ENCODE measurements at places on chromosomes 5 and 9.
A peak's percentile ranks its signal among the peaks of the same experiment; 100 is the strongest.

DNA sequence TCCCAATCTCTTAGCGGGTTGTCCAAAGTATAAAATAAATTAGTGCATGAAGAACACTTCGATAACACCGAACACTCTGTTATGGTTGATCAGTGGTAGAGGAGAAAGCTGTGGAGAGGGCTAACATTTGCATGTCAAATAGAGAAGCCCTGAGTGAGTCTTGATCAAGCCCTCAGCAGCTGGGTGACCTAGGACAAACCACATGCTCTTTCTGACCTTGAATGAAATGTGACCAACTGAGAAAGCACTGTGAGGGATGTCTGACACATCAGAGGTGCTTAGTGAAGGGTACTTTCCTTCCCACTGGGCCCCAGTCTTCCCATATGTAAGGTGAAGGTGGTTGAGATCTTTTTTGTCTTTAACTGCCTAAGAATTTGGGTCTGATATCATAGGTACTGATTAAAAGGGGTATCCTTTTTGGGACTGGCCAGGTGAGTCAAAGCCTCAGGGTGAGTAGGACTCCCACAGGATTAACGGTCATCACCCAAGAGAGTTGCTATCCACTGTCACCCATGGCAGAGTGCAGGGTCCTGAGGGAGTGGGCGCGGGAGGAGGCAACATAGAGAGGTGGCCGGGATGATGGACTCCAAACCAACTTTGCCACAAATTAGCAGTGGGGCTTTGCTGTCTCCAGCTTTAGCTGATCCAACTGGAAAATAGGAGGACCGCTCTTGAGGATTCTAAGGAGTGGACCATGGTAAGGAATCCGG, 53.5 kb downstream of the KIF4B start:
- DNase-seq, result no peak

GRCh38 chr5:39192450-39193160, 26.8 kb downstream of the FYB1 start:
- DNase-seq, result no peak

GRCh38 chr5:72654231-72654630, 147.0 kb upstream of the ZNF366 start:
- DNase-seq, result no peak

GRCh38 chr5:115579747-115580173, 22.5 kb downstream of the TICAM2 start:
- no peak for DNase-seq

DNA sequence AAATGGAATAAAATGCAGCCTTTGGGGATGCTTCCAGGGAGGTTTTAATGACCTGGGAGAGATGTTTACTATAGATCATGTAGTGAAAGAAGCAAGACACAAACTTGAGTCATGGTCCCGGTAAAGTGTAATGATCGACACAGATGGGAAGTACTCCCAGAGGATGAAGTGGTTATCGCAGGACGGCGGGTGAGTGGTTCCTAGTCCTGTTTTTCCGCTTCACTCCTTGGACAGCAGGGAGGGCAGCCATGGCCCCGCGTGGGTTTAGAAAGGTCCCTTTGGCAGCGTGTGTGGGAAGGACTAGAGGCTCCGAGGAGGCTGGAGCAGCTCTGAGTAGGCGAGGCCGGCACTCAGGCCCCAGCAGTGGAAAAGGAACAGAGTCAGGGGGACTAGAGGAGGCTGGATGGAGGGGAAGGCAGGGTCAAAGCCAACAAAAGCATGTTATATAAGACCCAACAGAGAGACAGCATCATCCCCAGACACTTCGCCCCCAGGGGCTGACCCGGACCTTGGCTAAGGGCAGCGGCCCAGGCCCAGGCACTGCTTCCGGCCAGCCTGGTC, 49.2 kb upstream of the STXBP1 start:
- no peak for DNase-seq

- DNase-seq, result no peak
Observed at GRCh38 chr9:128683340-128684064, 5.5 kb upstream of the SET start.

- no peak for DNase-seq
Observed at GRCh38 chr5:137594717-137595116, 95.6 kb upstream of the SPOCK1 start.

DNA sequence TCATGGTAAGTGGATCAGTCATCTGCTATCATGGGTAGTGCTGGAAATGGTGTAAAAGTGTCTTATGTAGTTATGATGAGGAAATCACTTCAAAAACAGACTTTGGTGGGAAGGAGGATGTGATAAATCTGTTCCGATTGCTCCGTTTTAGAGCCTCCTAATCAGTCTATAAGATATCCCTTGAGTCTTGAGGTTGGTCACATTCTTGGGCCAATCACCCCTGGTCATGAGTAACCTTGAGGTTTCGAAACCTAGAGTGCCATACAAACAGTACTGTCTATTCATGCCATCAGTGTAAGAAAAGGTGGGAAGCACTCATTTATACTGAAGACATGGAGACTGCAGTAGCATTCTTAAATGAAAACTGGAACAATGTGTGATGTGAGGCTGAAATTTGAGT, 45.8 kb downstream of the LRRTM2 start:
- DNase-seq, result no peak

GRCh38 chr9:134186471-134187109, 22.2 kb upstream of the RNU6ATAC start:
- DNase-seq, result no peak

DNA sequence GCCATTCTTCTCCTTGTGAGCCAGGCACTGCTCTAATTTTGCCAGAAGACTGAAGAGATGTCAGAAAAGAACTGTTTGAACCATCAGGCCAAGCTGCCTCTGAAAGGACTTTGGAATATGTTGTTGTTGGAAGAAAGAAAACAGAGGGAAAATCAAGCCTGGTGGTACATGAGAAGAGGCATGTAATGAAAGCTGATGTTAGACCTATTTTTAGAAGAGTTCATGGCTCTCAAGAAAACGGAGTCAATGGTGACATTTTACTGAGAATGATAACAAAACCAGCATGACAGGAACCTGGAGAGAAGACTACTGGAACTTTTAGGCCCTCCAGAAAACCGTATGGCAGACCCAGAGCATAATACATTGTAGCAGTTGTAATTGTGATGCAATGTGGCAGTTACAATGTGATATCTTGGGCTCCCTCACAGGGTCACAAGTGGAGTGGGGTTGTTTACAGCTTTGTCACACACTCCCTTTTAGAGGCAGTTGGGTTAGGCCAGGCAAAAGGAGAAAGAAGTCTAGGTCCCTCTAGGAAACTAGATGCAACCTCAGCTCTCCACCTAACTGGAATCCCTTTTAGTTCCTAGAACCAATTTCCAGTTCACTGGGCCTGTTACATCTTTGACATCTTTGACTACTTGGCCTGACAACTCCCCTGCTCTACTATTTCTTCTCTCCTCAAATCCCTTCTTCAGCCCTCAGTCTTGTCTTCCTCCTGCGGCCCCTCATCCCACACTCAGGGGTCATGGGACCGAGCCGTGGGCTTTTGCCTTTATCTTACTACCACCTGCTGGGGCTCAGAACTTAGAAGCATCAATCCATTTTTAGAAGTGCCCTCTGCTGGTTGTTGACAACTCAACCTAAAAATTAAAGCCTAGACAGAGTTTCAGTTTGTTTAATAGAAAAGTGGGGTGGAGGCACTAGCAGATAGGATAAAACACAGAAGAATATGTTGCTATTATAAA, 61.2 kb upstream of the JAK2 start:
- no peak for DNase-seq

DNA sequence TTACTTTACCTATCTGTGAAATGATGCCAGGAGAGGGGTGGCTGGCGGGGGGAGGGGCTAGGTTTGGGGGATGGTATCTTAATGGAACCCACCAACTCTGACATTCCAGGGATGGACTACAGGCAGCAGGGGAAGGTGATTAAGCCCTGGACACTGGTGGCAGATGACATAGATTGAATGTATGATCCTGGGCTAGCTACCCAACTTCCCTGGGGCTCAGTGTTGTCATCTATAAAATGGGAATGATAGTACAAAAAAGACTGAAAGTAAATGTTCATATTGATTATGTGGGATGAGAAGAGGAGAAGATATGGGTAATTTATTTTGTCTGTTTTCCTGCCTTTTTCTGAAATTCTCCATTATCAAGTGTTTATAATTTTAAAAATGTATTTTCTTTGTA, 6.2 kb downstream of the CORO2A start:
- DNase-seq, result no peak

GRCh38 chr5:23445573-23445972, 61.8 kb upstream of the PRDM9 start:
- no peak for DNase-seq

DNA sequence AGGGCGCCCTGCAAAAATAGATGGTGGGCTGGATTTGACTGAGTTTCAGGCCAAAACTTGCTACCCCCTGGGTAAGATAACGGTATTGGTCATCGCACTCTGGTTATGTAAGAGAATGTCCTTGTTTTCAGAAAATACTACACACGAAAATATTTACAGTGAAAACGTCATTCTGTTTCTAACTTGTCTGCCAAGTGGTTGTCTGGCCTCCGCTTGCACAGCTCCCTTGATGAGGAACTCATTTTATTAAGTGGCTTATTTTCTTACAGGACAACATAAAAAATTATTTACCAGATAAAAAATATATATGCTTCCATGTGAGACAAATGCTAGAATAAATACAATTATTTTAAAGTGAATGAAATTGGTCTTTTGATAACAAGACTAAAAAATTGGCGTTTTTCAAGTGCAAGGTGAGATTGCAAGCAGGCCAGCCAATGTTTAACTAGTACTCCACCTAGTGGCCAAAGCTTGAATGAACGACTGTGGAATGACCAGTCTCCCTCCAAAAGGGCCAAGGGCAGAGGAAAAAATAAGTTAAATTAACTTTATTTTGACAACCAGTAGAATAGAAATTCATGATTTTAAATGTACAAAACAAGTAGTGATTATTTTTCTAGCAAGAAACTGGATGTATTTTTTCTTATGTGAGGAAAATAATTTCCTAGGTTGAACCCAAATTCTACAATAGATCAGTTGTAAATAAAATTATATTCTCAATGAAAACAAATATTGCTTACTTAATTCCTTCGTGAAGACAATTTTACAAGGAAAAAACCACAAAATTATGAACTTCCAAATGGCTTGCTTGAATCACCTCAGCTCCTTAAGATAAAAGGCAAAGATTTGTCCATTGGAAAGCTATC, 93.2 kb downstream of the ZFAND5 start:
- DNase-seq, result peak; percentile 26

DNA sequence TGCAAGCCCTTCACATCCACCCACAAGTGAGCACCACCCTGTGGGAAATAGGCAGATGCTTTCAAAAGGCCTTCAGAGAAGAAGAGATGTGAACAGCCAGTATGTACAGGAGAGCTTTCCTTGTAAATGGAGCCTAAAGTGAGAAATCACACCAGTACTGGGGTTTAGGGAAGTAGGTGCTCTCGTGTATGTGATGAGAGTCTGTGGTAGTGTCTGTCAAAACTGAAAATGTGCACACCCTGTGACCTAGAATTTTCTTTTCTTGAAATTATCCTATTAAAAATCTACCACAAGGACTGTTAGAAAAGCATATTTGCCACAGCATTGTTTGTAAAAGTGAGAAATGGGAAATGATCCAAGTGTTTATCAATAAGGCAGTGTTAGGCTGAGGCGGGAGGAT, 16.6 kb downstream of the OTULINL start:
- no peak for DNase-seq

DNA sequence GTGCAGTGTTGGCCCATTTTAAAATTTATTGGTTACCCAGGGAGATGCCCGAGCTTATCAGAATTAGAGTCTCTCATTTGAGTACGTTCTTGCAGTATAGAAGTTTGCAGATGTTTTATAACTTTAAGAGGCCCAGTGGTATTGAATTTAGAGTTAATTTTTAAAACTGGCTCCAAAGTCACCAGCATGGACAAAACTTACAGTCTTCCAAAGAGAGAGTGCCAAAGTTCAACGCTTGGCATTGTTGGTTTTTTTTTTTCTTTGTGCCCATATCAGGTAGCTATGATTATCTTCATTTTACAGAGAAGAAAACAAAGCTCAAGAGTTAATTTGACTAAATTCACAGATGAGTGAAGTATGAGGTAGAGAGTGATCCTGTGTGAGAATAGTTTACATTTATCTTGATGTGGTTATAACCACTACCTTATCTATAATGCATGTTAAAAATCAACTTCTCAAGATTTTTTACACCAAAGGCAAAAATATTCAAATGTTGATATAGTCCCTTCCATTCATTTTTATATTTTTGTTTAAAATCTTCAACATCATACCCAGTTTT, 273.7 kb upstream of the DMRT1 start:
- DNase-seq, result no peak

GRCh38 chr9:13750061-13750460, 470.6 kb upstream of the MPDZ start:
- no peak for DNase-seq

DNA sequence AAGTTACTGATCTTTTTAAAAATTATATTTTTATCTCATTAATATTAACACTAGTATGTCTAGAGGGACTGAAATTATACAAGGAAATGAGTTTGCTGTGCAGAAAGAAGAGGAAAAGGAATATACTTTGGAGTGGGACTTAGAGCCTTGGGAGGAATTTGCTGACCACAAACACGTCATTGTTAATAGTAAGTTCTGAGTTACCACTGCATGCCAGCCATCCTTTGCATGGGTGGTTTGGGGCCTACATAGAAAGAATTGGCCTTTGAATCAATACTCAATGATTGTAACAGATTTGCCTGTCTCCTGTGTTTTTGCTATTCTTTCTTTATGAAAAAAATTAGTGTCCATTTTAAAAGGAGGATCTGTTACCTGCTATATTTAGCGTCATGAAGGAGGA, 232.6 kb upstream of the TNC start:
- no peak for DNase-seq

GRCh38 chr5:107364443-107365319, 306.1 kb downstream of the EFNA5 start:
- DNase-seq, result no peak

All from stimulated activated CD4-positive, alpha-beta T cell treated with anti-CD3 and anti-CD28 coated beads, Interleukin-1b, Interleukin-23, amount 100 ng/mL, for 24 hours (primary cell).